ENCODE measurements at places on chromosomes 6 and 20.
A peak's percentile ranks its signal among the peaks of the same experiment; 100 is the strongest.

- no peak for DNase-seq
Observed at GRCh38 chr6:113699239-113699638, 157.9 kb upstream of the MARCKS start.

DNA sequence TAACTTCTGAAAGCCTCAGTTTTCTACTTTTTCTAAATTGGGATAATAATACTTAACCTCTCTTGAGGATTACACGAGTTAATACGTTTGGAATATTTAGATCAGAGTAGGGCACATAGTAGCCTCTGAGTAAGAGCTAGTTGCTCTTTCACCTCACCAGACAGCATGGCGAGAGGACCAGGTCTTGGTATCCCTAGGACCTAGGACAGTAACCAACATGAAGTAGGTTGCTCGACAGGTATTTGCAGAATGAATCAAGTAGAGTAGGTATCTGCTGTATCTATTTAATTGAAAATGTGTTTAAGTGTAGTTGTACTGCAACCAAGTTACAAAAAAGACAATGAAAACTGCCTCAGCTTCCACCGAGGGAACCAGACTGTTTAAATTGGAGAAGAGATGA lies 1.4 kb downstream of the CDC5L start:
- DNase-seq = no peak

DNA sequence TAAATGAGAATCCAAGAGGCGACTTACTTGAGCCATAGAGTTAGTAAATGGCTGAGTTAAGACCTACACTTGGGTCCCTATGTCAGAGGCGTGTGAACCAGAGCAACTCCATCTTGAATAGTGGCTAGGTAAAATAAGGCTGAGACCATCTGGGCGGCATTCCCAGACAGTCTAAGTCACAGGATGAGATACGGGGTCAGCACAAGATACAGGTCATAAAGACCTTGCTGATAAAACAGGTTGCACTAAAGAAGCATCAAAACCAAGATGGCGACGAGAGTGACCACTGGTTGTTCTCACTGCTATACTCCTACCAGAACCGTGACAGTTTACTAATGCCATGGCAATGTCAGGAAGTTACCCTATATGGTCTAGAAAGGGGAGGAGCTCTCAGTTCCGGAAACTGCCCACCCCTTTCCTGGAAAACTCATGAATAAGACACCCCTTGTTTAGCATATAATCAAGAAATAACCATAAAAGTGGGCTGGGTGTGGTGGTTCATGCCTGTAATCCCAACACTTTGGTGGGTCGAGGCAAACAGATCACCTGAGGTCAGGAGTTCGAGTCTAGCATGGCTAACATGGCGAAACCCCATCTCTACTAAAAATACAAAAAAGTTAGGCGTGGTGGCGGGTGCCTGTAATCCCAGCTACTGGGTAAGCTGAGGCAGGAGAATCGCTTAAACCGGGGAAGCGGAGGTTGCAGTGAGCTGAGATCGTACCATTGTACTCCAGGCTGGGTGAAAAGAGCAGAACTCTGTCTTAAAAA lies 43.9 kb upstream of the EEF1A1 start:
- DNase-seq = no peak

GRCh38 chr20:58694241-58695083 lies 1.9 kb downstream of the NPEPL1 start:
- no peak for DNase-seq

DNA sequence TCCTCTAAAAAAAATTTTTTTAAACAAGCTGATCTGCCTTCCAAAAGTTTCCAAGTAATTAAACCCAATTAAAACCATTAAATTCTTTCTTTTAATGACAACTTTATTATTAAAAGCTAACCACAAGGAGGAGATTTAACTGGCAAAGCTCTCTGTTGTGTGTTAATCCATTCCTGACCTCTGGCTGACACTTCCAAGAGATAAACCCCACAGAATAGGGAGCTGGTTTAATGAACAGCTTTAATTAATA lies 230.8 kb downstream of the EYA2 start:
- DNase-seq = no peak

DNA sequence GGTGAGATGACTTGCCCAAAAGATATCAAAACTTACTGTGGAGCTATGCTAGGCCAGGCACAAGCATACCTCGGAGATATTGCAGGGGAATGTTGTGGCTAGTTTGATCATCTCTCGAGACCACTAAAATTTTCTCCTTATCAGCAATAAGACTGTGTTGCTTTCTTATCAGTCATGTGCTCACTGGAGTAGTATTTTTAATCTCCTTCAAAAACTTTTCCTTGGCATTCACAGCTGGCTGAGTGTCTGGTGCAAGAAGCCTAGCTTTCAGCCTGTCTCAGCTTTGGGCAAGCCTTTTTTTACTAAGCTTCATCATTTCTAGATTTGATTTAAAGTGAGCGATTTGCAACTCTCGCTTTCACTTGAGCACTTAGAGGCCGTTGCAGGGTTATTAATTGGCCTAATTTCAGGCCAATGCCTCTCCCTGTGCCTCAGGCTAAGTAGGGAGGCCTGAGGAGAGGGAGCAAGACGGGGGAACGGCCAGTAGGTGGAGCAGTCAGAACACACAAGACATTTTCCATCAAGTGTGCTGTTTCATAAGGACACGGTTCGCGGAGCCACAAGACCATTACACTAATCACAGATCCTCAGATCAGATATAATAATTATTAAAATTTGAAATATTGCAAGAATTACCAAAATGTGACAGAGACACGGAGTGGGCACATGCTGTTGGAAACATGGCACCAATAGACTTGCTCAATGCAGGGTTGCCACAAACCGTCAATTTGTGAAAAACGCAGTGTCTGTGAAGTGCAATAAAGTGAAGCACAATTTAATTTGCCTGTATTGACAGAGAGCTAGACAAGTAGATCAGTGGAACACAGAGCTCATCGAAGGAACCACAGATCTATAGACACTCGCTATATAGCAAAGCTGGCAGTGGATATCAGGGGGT lies 106.8 kb upstream of the SIRPG start:
- peak; percentile 56 for DNase-seq

DNA sequence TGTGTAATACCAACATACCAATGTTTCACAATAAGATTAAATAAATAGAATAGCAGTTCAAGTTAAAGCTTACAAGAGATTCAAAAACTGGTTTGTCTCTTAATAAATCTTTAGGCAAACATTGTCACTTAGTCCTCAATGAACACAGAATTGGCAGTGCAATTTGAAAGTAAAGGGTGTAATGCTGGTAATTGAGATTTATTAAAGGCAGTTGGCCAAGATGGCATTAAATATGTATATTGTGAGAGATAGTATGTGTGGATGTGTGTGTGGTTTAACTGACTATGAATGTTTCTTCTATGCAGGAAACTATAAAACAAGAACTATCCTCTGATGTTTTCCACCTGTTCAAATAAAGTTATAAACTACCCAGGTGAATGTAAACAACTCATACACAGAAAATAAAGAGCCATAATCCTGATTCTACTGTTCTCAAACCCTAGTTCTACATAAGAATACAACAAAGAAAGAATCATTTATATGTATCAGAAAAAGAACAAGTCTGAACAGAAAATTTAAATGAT lies 267.9 kb upstream of the PTCHD4 start:
- no peak for DNase-seq

DNA sequence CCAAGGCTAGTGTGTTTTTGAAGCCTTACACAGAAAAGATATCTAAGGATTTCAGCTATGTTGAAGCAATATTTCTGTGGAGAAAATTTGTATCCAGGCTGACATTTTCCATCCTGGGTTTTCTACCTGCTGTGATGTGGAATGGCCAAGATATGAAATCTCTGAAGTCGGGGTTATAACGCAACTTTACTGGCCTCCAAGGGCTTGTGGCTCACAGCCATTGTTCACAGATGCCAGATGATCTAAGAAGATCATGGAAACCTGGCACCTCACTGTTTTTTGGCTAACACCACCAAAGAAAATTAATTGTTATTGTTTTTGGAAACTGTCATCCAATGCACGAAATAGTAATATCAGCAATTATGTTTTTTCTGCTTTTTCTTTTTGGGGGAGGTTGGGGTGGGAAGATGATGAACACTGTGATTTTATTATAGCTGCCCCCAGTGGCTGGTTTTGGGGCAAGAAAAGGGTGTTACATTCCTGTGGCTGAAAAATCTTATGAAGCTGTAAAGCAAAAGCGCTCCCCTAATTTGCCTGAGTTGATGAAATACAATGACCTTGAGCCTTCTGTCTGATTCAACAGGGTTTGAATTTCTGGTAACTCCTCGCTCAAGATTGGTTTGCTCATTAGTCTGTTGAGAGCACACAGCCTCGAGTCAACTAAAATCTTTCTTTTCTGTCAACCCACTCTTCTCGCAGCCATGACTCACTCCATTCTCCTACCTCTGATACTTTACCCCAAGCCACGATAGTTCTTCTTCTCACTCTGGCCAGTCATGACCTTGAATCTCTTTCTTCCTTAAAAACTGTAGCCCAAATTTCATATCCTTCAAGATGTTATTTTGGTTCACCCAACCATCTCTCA lies 236.7 kb downstream of the PAX1 start:
- no peak for DNase-seq

DNA sequence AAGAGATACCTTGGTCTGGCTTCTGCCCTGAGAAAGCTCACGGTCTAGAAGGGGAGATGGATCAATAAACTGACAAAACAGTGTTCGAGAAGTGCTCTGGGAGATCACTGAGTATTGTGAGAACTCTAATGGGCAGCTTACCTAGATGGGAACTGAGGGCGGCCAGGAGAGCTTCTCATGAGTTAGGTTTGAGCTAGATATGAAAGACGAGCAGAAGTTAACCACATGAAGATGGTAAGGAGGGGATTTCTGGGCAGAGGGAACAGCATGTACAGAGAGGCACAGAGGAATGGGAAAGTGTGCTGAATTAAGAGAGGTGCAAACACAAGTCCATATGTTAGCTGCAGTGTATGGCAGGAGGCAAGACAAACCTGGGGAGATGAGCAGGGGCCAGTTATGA lies 11.9 kb downstream of the ZFAND3 start:
- no peak for DNase-seq

- DNase-seq = no peak
Observed at GRCh38 chr6:38715016-38715689, at the start of gene DNAH8. Gene DNAH8 (plus strand): TSS chr6:38715311. CDS start chr6:38722810, 7,499 bp downstream.

- DNase-seq = no peak
Observed at GRCh38 chr6:20058912-20059311, 153.4 kb downstream of the MBOAT1 start.

DNA sequence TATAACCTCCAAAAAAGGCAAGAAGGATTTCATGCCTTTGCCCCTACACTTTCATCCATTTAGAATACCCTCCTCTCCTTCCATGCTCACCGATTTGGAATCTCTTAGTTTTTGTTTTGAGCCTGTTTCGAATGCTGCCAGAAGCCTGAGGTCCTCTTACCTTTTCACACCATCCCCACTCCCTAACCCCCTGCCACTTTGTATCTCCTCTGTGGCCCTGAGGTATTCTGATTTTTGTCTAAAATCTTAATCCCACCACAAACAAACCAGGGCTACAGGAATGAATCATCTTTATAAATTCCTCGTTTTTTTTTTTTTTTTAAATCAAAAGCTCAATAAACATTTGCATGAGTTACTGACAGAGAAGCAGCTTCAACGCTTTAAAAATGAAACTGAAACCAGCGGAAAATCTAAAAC lies 1.6 kb upstream of the RPS12 start:
- DNase-seq = no peak

GRCh38 chr6:150684161-150684560 lies 84.5 kb downstream of the PLEKHG1 start:
- DNase-seq = no peak

- no peak for DNase-seq
Observed at GRCh38 chr6:52574709-52575501, 2.0 kb downstream of the TRAM2 start.

- no peak for DNase-seq
Observed at GRCh38 chr6:14639983-14640599, 522.5 kb downstream of the CD83 start.

GRCh38 chr6:143127941-143128680 lies 67.4 kb downstream of the AIG1 start:
- DNase-seq = peak; percentile 56

DNA sequence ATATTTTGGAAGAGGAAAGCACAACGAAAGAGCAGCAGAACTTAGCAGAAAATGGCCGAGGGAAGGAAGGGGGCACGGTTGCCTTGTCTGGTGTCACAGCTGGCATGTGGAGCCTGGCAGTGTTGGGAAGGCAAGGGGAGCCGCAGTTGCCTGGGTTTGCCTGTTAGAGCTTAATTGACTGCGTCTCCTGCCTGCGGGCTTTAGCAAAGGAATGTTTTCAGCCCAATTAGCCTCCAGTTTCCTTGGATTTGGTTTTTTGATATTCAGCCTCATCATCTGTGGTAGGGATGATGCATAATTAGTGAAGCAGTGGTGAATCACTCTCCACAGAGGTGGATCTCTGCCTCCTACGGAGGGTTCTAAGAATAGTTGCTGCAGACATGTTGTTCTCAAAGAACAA lies 832.6 kb downstream of the QKI start:
- no peak for DNase-seq

DNA sequence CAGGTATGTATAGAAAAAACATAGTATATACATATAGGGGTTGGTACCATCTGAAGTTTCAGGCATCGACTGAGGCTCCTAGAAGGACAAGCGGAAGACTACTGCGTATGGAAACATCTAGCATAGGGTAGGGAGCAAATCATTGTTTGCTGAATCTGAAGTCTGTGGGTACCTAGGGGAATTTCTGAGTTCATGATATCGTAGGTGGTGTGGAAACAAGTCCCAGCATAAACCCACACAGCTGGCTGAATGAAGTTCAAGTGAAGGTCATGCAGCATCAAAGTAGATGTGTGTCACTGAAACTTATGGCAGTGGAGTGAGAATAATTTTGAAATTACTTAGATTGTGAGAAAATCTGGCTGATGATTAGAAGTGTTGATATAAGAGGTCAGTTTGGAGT lies 39.4 kb downstream of the MAP7 start:
- no peak for DNase-seq

- DNase-seq = no peak
Observed at GRCh38 chr20:58088625-58089024, 139.8 kb downstream of the ANKRD60 start.

DNA sequence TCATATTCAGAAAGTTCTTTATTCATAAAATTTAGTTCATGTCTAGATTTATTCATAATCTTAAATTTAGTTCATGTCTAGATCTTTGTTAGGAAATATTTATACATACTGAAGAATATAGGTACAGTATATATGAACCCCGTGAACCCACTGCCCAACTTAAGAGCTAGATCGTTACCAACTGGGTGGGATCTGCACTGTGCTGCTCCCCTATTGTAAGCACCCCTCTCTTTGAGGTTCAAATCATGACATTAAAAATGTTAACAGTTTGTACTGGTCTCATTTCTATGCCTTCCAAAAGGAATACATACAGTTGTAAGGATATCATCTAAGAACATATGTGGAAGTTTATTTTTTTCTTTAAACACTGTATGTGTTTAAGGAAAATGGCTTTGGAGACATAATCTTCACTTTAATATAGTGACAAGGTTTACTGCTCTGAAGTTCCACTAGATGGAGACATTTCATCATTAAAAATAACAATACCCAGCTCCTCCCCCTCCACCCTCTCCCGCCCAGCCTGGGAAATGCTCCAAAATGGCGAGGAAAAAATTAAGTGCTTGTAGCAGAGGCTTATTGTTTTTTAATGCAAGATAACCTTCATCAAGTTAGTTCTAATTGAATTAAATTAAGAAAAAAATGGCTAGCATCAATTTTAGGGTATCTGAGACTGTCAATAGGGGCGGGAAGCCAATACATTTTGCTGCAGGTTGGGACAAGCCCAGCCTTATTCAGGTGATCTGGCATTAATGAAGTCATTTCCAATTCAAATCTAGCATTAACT lies 104.1 kb upstream of the TRAF3IP2 start:
- peak; percentile 63 for DNase-seq

- no peak for DNase-seq
Observed at GRCh38 chr20:15318682-15319081, 981.3 kb upstream of the FLRT3 start.

- DNase-seq = no peak
Observed at GRCh38 chr20:22499515-22500166, 84.7 kb downstream of the FOXA2 start.
